ENCODE measurements at places on chromosomes 3 and 15.
A peak's percentile ranks its signal among the peaks of the same experiment; 100 is the strongest.

DNA sequence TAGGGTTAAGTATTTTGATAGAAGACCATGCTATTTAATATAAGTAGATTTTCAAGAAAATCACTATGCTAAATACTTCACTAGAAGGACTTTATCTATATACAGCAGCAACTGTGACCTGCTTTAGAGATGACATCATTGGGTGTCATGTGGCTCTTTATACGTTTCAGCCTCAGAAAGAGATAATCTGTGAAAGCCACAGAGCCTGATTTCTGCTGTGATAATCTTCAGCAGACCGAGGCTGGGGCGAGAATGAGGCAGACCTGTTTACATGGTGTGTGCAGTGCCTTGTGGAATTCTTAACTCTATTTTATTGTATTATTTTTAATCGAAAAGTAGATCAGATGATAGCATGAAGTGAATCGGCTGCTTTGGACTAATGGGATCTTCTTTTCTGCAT is 471.2 kb downstream of the MFSD1 start:
- no peak for DNase-seq

- DNase-seq = no peak
Observed at GRCh38 chr3:192413461-192413860, 313.9 kb downstream of the FGF12 start.

DNA sequence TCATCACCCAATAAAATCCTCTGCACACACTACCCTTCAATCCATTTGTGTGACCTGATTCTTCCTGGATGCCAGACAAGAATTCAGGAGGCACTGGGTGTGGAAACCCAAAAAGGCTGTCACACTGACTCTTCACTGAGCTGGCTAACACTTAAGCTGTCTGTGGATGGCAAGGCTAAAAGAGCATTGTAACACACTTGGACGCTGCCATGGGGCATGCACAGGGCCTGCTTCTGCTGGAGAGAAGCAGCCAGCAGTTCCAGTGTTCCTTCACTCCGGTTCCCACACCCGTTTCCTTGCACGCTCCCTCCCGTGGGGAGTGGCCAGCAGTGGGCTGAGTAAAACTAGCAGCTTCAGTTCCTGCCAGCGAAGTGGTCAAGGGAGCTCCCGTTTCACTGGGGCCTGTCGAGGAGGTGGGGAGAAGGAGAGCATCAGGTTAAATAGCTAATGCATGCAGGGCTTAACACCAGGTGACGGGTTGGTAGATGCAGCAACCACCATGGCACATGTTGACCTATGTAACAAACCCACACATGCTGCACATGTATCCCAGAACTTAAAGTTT is 737.1 kb downstream of the FHIT start:
- no peak for DNase-seq

DNA sequence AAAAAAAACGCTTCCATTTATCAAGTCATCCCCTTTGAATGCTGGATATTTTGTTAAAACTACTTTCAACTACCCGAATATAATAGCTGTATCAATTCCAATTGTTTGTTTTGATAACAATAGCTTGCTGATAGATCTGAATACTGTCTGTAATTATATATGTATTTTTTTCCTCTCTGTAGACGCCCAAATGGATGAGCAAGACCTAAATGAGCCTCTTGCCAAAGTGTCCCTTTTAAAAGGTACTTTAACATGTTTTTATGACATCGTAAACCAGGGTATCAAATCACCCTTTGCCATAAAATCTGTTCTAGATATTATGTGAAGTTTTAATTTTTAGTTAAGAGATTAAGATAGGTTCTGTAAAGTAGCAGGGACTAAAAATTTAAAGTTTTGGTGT is 111.5 kb upstream of the FLNB start:
- DNase-seq = peak; percentile 18

DNA sequence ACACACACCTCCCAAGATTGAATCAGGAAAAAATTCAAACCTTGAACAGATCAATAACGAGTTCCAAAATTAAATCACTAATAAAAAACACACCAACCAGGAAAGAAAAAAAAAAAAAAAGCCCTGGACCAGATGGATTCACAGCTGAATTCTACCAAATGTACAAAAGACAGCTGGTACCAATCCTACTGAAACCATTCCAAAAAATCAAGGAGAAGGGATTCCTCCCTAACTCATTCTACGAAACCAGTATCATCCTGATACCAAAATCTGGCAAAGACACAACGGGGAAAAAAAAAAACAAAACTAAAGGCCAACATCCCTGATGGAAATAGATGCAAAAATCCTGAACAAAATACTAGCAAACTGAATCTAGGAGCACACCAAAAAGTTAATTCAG is 54.4 kb upstream of the SLC12A8 start:
- DNase-seq = no peak
